GM23248 (cell line): ENCODE measurements at places on chromosomes 5 and 9. TPM values are rescaled to one million over a fixed set of nuclear protein-coding genes. Genes with fewer than 3 reads are reported as not detected.
A peak's percentile ranks its signal among the peaks of the same experiment; 100 is the strongest.

- H3K27me3 ChIP-seq, result no peaks in the 10 kb centered on the region
- H3K36me3 ChIP-seq, result peaks cover 14% of the 10 kb centered on the region
- H3K27ac ChIP-seq, result no peak overlapping the region
- no peak for DNase-seq
Measured at GRCh38 chr9:124312290-124313265, 54.8 kb downstream of the NEK6 start.

PRR7 gene
- total RNA-seq, result 23.9 and 24.8 TPM in 2 replicates

DNA sequence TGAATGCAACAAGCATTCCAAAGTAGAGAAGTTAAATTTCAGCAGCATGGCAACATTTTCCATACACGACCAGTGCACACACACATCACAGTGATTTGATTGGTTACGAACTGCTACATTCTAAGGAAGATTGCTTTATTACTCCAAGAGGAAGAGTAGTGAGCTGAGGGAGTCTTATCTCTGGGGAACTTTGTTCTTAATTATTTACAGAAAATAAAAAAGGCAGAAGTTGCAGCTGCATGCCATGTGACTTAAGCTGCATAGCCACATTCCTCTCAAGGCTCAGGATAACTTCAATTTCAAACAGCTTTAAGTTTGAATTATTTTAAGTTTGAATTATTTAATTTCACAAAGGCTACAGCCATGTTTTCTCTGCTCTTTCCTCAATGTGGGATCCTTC lies 71.6 kb upstream of the HSPB3 start:
- H3K4me1 ChIP-seq, result peaks cover 24% of the 10 kb centered on the region
- H3K36me3 ChIP-seq, result no peaks in the 10 kb centered on the region

DNA sequence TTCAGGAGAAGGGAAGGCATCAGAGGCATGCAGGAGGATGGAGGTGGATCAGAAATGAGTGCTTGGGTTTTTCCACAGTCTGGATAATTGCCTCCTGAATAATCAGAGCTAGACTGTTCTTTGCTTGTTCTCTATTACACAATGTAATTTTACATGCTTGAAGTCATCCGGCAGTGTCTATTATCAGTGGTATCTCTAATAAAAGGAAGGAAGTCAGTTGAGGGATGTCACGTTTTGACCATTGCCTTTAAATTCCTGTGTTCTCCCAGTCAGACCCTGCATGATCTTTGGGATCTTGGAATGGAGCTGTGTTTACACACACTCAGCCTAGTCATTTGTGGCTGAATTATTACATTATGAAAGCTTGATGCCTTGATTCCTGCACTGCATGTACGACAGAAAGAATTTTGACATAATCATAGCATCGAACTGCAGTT lies 91.0 kb downstream of the PDE8B start:
- peak; percentile 62 for DNase-seq
- peak overlapping the region; percentile 23 for H3K27ac ChIP-seq
- H3K27me3 ChIP-seq, result no peaks in the 10 kb centered on the region
- no peaks in the 10 kb centered on the region for H3K36me3 ChIP-seq
- peaks cover 28% of the 10 kb centered on the region for H3K4me1 ChIP-seq

DNA sequence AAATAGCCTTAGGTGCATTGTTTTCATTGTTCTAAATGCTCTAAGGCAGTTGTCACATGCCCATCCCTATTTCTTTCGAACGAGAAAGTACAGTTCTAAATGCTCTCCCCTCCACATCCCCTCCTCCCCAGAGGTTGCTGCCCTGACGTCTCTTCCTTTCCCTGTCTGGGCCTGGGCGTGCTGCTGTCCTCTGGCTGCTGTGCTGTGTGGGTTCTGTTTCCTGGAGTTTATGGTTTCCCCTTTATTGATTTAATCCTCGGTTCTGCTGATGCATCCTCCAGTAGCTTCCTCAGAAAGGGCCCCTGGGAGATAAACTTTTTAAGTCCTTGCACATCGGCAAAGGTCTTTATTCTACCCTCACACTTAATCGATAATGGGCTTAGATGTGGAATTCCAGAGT lies 48.8 kb downstream of the MVB12B start:
- H3K27me3 ChIP-seq, result no peaks in the 10 kb centered on the region
- H3K4me3 ChIP-seq, result peak overlapping the region; percentile 59
- no peaks in the 10 kb centered on the region for H3K36me3 ChIP-seq
- H3K4me1 ChIP-seq, result peaks cover 36% of the 10 kb centered on the region
- peak overlapping the region; percentile 69 for H3K27ac ChIP-seq

MED7 gene
- total RNA-seq, result 8.0 and 15.8 TPM in 2 replicates
